ENCODE measurements at places on chromosomes 6 and 20.

- DNase-seq, result no peak
Measured at GRCh38 chr6:108766419-108766818, 81.8 kb upstream of the ARMC2 start.

GRCh38 chr6:34810936-34811632 is 19.2 kb downstream of the BLTP3A start:
- DNase-seq, result no peak

GRCh38 chr20:63547725-63548480 is at the start of gene SRMS:
Gene SRMS, minus strand, starts transcription at chr20:63547749. Its CDS starts 286 bp downstream, at chr20:63547463.
- DNase-seq, result no peak

- no peak for DNase-seq
Measured at GRCh38 chr20:1907586-1907985, 12.4 kb downstream of the SIRPA start.

DNA sequence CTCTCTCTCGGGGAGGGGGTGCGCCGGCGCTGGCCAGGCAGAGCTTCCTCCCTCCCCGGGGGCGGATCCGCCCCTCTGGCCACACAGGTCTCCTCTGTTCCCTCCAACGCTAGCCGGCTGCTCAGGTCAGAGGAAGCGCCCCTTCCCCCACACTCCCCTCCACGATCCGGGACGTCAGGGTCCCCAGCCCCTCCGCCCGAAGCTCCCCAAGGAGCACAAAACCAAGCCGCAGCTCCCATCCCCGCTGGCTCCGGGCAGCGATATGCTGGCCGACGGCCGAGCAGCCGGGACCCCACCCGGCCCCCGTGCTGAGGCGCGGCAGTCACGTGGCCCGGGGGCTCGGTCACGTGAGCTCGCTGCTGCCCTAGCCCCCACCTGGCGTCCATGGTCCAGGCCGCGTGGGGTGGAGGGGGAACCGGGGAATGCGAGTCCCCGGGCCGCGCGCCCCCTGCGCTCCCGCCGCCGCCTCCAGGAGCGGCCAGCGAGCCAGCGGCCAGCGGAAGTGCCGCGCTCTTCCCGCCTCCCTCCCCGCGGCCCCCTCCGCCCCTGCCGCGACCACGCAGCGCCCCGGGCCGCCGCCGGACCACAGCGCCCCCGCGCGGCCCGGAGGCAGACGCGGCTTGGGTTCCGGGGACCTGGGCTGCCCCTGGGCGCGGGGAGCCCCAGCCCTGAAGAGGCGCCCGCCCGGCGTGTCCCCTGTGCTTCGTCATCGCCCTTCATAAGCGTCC is at the start of gene SLC35B2:
TSS of gene SLC35B2 (minus strand) at position 504 of the 728 bp plus-strand sequence. CDS start at position 386, 118 bp downstream.
- peak; percentile 70 for DNase-seq

DNA sequence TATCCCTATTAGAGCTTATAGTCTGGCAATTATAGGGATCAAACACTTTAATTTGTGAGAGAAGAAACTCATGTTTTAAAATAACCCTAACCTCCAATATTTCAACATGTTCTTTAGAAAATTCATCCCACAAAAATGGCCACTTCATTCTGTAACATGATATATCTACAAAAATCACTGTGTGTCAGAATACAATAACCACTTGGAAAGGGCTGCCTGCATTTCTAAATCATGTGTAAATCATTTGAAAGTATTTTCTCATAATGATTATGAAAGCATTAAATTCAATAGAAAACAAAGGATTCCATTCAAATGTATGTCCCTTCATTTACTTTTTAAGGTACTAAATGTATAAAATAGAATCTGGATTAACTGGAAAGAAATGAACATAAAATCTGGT is 101.4 kb upstream of the NHSL1 start:
- DNase-seq, result no peak

DNA sequence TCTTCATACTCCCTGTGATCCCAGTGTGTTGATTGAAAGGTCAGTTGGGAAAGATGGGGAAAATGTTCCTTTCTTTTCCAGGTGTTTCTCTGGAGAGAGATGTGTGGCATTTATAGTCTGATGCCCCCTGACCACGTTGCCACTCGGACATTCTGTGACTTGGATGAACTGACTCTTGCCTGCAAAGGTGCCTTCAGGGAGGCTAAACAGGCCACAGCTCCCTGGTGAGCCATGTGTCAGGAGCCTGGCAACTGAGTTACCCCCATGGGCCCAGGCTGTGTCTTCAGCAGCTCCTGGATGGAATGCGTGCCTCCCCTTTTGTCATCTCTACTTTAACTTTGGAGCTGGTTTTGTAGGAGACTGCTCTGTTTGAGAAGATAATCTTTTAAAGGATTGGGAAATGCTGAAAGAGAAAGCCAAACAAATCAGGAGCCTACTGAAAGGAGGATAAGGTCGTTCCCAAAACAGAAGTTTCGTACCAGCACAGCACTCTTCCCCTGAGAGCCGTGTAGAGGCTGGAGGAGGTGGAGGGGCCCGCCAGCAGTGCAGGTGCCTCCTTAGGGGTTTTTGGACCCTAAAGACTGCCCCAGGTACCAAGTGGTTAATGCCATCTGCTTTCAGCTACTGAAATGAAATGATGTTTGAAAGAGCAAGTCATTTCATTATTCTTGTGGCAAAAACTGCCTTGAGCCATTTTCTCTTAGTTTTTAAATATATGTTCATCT is 322.8 kb downstream of the ZFAND3 start:
- DNase-seq, result no peak

Measured in skin of body (tissue), 3 donors.